ENCODE measurements at places on chromosomes 7 and 10.

GRCh38 chr7:129836983-129837382 is 115.8 kb downstream of the UBE2H start:
- no peak for DNase-seq

- no peak for DNase-seq
Observed at GRCh38 chr10:86480571-86480970, 41.0 kb downstream of the WAPL start.

DNA sequence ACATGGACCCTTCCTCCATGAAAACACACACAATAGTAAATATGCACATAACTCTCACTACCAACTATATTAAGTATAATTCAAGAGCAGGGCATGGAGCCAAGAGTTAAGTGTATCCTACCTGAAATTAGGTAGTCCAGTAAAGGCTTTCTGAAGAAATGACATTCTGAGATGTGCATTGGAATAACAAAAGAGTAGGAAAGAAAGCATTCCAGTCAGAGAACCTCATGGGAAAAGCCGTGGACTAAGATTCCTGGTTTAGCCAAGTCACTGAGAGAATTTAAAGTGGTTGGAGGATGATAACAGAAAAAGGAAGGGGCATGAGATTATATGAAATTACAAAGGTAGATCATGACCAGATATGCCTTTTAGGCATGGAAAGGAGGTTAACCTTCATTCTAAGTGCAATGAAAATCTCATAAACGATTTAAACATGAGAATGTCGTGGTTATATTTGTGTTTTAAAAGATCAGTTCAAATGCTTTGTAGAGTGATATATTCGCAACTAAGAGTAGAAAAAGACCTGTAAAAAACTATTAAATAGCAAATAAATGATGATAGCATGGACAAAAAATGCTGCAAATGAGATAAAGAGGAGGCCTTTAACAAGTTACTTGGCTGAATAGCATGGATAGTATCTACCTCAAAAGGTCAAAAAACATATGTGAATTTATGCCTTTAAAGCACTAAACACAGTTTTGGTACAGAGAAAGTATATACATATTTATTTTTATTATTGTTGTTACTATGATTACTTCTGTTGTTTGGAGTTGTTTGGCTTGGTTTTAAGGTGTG is 767.4 kb upstream of the GHITM start:
- no peak for DNase-seq

GRCh38 chr10:58158806-58159205 is 108.9 kb downstream of the IPMK start:
- no peak for DNase-seq

DNA sequence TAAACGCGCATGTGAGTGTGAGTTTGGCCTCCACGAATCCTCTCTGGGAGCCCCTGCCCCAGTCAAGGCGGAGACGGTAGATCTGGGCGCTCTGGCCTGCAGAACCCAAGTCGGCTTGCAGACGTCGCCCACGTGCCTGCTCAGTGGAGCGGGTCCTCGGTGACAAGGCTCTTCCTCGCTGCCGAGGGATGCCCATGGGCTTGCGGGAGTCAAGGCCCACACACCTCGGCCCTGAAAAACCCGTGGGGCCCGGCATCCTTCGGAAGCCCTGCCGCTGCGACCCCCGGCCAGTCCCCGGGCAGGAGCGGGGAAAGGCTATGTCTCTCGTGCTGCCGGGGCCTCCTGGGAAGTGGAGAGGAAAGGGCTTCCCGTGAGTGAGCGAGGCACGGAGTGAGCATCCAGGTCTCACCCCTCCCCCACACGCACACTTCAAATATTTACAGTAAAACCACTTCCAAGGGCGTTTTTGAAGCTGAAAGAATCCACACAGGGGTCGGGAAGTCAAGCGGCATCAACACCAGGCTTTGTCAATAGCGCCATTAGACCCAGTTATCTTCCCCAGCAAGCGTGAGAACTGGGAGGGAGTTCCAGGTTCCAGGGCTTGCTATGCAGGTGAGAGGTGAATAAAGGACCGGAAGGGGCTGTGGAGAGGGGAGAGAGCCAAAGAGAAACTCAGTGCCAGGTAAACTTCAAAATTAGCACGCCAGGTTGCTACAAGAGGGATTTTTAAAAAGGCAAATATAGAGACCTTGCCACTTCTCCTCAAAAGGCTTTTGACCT is 1.1 kb upstream of the MNX1 start:
- peak; percentile 53 for DNase-seq

GRCh38 chr10:90224791-90225566 is 523.6 kb downstream of the KIF20B start:
- DNase-seq = no peak

GRCh38 chr10:98474628-98475027 is 27.9 kb upstream of the HPS1 start:
- no peak for DNase-seq

DNA sequence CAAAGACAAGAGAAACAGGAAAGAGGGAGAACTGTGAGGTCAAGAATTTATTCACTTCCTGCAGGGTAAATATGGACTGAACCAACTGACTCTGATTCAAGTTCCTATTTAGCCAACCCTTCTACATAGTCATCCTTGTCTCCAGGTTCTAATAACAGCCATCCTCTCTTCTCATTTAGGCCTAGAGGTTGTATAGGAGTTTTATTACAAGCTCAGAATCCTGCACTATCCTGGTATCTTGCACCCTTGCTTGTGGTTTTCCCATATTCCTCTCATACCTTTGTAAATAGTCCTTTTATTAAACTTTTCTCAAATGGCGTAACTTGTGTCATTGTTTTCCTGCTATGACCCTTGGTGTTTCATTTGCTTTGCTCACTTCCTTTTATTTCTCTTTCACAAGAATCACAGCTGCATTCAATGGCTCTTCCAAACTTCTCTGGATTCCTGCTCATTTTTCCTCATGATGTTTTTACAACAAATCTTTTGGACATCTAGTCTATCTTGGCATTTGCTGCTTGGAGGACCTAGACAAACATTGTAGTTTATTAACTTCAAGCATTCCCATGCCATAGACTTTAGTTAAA is 12.4 kb upstream of the OR2A5 start:
- no peak for DNase-seq

DNA sequence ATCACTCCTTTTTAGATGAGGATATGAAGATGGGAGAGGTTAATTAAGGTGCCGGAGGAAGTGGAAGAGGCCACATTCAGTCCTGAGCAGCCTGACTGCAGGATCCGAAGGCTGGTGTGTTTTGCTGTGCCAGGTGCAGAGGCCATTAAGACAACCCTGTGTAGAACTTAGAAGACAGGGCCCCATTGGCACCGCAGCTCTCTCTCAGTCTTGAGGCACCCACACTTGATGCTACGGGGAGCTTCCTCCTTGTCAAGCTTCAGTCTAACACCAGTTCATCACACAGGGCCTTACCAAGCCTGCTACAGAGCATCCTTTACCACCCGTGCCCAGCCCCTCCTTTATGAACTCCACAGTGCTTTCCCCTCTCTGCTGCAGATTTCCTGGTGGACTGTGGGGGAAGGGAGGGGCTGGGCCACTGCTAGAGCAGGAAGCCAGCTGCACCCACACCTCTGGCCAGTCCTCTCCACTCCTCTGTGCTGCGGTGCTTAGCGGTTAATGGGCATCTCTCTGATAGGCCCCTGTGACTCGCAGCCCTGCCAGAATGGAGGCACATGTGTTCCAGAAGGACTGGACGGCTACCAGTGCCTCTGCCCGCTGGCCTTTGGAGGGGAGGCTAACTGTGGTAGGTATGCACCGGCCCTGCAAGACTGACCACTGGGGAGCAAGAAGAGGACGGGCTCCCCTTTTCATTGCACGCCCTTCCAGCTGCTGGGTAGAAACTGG is 45.5 kb downstream of the VWA2 start:
- no peak for DNase-seq

GRCh38 chr7:134919240-134919641 is 67.1 kb upstream of the AGBL3 start:
- DNase-seq = no peak

DNA sequence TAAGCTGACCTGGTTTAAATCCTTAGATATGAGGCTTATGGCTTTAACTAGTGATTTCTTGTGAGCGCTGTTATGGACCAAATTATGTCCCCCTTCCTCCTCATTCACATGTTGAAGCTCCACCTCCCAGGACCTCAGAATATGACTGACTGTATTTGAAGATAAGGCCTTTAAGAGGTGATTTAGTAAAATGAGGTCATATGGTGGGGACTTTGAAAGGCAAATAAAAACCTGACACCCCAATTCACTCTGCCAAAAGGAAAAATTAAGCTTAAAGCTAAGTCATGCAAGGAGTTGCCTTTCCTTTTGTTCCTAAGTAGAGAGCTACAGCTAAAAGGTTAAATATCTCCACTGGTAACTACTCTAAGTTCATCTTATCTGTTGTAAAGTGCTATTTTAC is 36.4 kb upstream of the FIGNL1 start:
- DNase-seq = no peak

- DNase-seq = no peak
Observed at GRCh38 chr7:25947669-25948516, 204.1 kb upstream of the NFE2L3 start.

DNA sequence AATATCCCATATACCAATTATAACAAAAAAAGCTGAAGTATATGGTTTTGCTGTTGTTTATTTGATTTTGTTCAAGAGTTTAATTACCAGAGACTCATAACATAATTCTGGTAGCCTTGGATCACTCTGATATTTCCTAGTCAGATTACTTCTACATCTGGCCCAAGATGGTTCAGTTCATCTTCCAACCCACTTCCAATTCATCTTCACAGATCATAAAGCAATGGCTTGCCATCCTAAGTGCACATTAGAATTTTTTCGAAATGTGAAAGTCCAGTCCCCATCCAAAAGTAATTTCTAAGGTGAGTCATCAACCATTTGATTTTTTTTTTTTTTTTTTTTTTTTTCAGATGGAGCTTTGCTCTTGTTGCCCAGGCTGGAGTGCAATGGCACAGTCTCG is 8.0 kb upstream of the HIBADH start:
- no peak for DNase-seq

DNA sequence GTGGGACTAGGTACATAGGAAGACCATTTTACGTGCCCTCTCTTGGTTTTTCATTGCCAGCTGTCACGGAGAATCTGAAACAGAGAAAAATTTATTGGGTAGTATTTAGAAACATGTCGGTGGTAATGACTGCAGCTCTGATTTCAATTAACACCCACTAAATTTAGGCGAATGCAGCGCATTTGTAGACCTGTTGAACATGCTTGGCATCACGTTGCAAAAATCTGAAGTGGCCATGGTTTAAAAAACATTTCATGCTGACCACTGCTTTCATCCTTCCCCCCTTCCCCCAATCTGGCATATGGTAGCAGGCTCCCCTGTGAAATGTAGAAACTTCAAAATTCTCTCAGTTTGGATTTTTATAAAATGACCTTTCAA is 34.0 kb downstream of the LRMDA start:
- no peak for DNase-seq

DNA sequence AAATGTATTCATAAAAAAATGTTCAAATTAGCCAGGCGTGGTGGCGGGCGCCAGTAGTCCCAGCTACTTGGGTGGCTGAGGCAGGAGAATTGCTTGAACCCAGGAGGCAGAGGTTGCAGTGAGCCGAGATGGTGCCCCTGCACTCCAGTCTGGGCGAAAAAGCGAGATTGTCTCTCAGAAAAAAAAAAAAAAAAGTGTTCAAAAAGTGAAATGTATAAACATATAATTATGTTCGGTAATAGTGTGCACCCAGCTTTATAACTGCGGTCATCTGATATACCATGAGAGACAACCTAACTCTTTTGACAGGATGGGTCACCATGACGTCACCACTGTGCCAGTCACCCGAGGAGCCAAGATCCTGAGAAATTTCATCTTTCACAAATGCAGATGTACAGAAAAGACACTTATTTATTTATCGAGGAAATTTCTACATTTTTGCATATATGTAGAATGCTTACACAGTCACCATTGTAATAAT is 594 bp upstream of the RP9 start:
- no peak for DNase-seq

DNA sequence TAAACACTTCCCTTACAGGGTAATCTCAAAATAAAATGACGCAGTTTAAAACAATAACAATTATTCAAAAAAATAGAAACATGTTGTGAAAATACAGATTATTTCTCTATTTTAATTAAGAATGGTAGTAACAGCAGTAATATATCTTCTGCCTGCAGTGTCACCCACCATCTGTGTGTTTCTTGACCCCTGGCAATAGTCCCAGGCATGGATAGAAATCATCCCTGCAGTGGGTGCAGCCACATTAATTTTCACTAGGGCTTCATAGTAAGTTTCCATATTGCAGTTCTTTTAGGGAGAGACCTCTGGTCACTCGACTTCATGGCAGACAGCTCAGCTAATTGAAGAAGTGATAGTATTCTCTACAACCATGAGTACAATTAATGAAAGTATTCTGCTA is 470.1 kb upstream of the TEX47 start:
- DNase-seq = no peak

GRCh38 chr10:6470894-6471618 is 109.0 kb downstream of the PRKCQ start:
- DNase-seq = no peak

GRCh38 chr10:61629576-61629975 is 33.2 kb upstream of the CABCOCO1 start:
- DNase-seq = no peak

GRCh38 chr7:130741331-130741995 is 7.5 kb upstream of the KLF14 start:
- peak; percentile 12 for DNase-seq

DNA sequence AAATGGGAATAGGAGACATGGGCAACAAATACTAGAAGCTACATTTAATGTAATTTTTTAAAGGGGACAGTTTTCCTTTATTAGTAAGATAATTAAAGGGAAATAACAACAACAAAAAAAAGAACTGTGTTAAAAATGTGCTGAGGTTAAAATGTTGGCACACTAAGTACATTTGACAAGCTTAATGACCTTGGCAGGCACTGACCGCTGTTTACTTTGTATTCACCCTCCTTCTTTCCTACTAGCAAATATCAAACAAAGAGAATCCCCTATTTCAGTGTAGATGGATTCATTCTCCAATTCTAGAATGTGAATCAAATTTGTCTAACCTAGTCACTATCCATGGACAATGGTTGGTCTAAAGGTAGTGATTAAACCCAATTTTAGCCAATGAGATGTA is 77.5 kb upstream of the TOMM7 start:
- DNase-seq = no peak

DNA sequence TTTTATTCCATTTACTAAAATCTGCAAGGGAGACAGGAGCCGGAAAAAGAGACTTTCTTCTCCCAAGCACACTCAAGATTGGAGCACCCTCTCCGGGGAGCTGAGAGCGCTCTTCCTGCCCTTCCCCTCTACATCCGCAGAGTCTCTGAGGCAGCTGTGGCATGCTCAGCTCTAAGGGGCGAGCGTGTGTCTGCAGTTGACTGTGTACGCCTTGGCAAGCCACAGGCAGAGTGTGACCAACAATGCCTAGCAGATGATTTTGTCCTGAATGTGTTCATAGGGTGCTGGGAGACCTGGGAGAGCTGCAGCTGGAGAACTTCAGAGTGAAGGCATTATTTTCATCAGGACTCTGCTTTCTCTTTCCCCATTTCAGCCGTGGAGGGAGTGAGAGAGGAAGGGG is 20.7 kb downstream of the MTURN start:
- no peak for DNase-seq

DNA sequence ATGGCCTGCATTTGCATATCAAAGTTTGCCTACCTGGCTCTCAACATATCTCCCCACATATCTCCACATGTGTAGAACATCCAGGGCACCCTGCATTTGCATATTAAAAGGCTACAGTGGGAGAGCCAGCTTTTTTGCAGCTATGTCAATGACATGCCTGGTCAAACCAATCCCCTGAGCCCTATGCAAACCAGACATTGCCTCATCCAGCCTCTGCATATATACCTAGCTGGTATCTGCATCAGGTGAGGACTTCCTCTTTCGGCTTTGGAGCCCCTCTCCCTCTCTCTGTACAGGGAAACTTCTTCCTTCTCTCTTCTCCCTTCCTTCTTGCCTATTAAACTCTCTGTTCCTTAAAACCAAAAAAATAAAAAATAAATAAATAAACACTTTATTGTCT is 142.7 kb upstream of the STEAP4 start:
- DNase-seq = no peak

Measured in WERI-Rb-1 (cell line).